ENCODE measurements at places on chromosomes 2 and 18.

- peak; percentile 88 for DNase-seq
Measured at GRCh38 chr2:217756375-217757107, 246.3 kb downstream of the TNS1 start.

DNA sequence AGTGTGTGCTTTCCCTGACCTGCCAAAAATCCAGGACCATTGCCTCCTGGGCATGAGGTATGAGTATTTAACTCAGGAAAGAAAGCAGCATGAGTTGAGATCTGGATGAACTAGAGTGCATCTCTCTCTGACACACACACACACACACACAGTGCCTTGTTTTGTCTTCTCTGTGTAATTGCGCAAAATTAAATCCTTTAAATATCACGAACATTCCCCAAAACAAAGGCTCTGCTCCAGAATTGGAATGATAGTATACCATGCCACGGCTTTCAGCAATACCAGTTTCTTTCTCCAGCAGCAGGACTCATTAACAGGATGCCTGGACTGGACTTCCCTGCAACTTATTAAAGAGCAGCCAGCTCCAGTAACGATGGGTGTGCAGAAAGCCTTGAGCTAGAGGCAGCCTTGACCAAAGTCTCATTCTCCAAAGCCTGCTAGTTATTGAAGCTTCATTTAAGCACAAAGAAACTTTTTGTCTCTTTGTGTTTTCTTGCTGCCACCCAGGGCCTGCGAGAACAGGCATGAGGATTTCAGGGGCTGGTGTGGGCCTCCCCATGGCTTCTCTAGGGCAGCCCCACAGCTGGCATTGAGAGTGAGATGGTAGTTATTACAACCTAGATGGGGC is 101.7 kb downstream of the NRP2 start:
- DNase-seq = no peak

GRCh38 chr2:216947055-216947454 is 87.2 kb upstream of the TNP1 start:
- DNase-seq = no peak

GRCh38 chr2:127805491-127805890 is 5.5 kb downstream of the WDR33 start:
- no peak for DNase-seq

DNA sequence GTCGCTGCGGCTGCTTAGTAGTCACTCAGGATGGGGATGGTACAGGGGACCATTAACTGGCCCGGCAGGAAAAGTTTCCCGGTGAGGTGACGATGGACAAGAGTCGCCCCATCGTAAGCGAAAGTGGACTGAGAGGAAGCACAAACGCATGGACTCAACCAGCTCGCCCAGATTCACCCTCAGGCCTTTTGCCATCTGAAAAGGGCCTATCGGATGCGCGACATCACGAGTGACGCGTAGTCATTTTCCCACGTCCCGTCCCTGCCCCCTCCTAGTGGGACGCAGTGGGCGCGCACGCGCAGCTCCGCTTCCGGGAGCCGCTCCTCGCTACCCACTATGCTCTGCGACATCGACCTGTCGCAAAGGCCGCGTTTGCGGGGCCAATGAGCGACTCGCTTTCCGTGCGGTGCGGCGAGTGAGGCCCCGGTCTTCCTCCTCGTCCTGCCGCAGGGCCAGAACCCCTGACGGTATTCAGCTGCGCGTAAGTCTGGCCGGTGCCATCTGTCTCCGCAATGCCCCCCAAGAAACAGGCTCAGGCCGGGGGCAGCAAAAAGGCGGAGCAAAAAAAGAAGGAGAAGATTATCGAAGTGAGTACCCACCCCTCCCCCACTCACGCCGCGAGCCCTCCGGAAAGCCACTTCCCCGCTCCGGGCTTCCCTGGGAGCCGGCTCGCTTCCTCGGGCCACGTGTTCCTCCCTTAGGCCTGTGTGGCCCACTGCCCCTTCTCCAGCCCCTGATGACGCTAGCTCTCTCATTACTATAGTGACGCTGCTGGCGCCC is at the start of gene ZC3H15:
Gene ZC3H15 (plus strand): TSS at position 390 of the 780 bp plus-strand sequence. CDS start 123 bp downstream, at position 513.
- peak; percentile 99 for DNase-seq

DNA sequence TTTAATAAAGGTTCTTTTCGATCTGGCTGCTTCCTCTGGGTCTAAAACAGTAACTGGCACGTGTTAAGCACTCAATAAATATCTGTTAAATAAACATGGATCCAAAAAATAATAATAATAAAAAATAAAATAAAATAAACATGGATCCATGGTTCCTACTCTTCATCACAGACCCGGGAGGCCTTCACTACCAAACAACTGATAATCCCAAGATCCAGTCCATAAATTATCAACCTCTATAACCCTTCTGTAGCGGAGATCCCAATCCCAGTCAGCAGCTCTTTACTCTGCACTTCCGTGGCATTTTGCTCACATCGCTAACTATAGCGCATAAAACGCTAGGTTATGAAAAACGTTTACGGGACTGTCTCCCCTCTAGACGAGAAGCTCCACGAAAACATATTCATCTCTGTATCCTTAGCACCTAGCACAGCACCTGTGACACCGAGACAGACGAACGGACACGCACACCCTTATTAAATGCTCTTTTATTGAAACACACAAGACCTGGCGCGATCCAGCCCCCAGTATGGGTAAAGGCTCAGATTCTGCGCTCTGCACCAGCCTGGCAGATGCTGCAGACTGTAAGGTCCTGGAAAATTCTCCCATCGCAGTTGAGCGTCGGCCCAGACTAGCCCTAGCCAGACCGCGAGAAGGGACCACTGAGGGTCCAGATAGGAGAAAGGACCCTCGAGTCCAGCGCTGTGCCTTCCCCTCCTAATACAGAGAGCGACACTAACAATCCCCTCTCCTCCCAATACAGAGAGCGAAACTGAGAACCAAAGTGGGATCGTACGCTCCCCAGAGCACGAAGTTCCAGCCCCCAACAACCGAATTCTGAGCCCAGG is 770 bp downstream of the NBAS start:
- DNase-seq = peak; percentile 64

DNA sequence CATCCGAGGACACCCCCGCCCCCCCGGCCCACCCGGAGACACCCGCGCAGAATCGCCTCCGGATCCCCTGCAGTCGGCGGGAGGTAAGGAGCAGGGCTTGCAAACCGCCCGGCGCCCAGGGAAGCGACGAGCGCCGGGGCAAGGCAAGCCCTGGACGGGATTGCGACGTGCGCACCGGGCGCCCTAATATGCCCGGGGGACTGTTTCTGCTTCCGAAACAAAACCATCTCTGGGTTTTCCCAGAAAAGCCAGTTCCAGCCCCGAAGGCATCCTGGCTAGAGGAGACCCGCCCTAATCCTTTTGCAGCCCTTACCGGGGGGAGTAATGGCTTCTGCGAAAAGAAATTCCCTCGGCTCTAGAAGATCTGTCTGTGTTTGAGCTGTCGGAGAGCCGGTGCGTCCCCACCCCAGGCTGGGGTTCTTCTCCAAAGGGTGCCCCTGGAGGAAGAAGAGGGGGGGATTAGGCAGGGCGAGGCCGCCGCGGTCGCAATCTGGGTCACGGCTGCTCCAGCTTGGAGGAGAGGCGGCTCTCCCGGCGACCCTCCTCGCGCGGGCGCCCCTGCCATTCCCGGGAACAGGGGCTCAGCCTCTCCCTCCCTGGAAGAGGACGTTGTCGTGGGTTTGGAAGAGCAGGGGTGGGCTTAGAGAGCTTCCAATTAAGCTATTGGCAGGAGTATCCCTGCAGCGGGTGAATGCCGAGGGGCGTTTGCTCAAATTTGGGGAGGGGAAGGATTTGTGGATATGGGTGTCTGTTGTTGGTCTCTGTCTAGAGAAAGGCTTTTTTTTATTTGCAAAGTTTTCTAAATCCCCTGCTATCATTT is 521 bp downstream of the MYCN start:
- DNase-seq = no peak

DNA sequence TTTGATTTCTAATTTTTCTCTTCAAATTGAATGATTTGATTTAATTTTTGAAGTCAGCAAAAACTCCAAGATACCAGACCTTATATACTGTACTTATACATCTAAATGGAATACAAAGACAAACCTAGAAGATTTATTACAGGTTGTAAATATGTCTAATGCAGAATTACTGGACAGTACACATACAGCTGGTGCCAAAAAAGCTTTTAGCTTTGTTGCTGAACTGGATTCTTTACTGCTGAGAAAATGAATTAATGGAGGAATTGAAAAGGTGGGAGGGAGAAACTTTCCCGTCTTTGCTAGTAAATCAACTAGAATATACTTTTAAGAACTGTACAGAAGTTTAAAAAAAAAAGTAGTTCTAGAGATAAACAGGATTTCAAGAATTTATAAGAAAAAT is 17.5 kb downstream of the C1D start:
- DNase-seq = no peak

- no peak for DNase-seq
Measured at GRCh38 chr2:44167311-44167907, 1.3 kb upstream of the PPM1B start.

GRCh38 chr2:97913846-97914245 is 81.9 kb downstream of the TMEM131 start:
- DNase-seq = no peak

DNA sequence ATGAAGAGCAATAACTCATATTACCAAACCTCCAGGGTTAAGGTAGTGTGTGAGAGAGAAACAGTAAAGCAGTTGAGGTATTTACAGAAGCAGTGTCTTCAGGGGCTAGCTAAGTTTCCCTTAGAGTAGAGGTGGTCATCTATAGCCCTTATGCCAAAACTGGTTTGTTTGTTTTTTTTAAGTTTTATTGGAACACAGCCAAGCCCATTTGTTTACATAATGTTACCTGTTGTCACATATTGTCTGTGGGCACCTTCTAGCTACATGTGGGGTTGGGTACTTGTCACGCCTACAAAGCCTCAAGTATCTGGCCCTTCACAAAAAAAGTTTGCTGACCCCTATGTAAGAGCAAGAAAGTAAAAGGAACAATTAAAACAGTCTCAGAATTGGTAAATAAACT is 39.4 kb downstream of the ACTR2 start:
- DNase-seq = no peak

DNA sequence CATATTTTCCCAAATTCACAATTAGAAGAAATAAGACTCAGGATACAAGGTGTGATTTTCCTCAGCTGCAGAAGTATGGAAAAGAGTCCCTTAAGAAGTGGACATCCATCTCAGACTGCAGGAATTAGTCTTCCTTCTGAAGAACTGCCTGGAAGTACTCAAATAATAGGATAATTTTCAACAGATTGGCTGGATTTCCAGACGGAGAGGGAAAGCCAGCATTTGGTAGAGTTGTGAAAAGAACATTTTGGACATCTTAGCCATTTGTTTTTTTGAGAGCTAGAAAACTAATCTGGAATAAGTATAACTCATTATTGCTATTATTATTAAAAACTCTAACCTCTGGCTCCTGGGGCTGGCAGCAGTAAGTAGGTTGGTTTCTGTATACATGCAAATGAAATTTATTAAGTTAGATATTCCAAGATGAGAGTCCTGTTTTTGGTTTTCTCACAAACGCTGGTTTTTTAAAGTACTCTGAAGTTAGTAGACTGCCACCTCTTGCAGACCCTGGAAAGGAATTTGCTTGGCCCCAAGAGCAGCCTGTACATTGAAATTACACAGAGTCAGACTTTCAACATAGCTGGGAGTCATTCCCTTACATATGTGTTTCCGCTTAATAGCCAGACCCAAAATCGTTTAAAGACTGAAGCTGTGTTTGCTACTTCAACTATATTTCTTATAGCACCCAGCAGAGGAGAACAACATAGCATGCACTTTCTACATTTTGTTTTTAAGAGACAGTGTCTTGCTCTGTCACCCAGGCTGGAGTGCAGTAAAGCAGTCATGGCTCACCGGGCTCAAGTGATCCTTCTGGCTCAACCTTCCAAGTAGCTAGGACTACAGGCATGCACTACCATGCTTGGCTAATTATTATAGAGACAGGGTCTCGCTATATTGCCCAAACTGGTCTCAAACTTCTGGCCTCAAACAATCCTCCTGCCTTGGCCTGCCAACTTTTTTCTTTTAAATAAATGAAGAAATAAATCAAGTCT is 142.4 kb downstream of the THADA start:
- DNase-seq = no peak

DNA sequence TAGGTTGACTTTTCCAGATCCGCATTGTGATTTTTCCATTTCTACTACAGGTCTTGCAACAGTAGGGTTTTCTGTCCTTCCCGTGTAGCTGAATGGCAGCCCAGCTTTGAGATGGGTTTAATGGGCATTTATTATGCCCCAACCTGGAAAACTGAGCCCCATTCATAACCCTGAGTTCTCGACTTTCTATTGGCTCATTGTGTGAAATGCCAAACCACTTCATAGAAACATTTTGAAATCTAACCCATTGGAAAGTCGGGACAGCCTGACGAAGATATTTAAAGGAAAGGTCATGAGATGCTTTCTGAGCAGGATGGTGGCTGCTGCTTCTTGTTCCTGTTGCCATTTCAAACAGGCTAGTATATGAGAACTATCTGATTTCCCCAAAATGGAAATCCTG is 203.5 kb downstream of the ZFP36L2 start:
- no peak for DNase-seq

GRCh38 chr2:103789381-103790095 is 1027.7 kb downstream of the TMEM182 start:
- DNase-seq = peak; percentile 83

- no peak for DNase-seq
Measured at GRCh38 chr18:45526114-45526841, 89.0 kb upstream of the SLC14A2 start.

DNA sequence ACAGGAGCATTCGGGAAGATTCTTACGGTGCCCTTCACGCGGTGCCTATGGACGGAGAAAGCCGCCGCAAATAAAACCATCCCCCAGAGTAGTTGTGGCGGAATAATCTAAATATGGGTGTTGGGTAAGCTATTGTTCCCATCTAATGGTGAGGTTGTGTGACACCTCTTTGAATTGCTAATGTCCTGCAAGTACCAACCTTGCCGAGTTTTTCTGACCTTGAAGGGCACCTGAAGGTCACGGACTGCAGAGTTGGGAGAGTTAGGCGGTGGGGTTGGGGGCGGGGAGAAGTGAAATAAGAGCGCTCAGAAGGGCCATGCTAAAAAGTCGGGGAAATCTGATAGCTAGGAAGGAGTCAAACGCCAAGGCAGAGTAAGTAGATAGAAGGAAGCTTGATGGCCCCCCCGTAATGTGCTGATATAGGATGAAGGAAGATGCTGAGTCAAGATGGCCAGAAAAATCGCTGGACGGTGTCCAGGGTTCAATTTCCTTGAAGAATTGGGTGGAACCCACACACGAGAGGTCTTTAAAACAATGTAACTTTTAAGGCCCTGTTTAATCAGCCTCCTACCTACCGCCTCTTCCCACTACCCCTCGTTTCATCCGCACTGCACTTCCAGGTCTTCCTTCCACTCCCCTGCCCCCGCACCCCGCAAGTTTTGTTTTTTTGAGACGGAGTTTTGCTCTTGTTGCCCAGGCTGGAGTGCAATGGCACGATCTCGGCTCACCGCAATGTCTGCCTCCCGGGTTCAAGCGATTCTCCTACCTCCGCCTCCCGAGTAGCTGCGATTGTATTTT is 600 bp downstream of the KATNAL2 start:
- no peak for DNase-seq

GRCh38 chr2:54767921-54768320 is 44.5 kb downstream of the EML6 start:
- DNase-seq = no peak

- DNase-seq = peak; percentile 53
Measured at GRCh38 chr2:237895544-237896506, 36.4 kb downstream of the RAMP1 start.

GRCh38 chr2:62219407-62220159 is 23.7 kb downstream of the B3GNT2 start:
- DNase-seq = no peak

All from islet precursor cell (in vitro differentiated cells).